ENCODE measurements at places on chromosomes 16 and 17.
A peak's percentile ranks its signal among the peaks of the same experiment; 100 is the strongest.

DNA sequence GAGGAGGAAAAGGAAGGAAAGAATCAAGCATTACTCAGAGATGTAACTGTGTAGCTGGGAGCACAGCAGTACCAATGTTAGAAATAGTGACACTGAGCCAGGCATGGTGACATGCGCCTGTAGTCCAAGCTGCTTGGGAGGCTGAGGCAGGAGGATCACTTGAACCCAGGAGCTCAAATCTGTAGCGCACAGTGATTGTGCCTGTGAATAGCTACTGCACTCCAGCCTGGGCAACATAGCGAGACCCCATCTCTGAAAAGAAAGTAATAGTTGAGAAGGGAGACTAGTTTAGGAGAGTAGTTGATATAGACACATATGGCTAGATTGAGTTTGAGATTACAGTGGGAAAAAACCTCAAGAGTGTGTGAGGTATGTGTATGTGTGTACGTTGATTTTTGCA is 17.8 kb downstream of the MAP3K3 start:
- no peak for DNase-seq

- DNase-seq, result peak; percentile 67
These were observed 55.3 kb upstream of the MTSS2 start for GRCh38 chr16:70740914-70741782.

DNA sequence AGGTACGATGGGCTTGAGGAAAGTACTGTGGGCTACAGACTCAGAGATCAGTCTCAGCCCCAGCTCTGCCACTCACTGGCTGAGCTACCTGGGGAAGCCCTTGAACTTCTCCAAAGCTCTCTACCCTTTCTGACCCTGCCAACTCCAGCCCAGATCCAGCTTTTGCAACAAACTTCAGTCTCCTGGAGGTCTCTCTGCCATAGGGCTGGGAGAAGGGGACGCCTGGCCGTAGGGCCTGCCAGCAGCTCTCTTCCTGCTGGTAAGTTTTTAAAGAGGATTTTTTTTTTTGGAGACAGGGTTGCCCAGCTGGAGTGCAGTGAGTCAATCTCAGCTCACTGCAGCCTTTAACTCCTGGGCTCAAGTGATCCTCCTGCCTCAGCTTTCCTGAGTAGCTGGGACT is 11.5 kb downstream of the INPP5K start:
- no peak for DNase-seq

- DNase-seq, result no peak
These were observed 7.6 kb upstream of the LCAT start for GRCh38 chr16:67951485-67951884.

- no peak for DNase-seq
These were observed 521 bp downstream of the C16orf87 start for GRCh38 chr16:46830417-46830901.

DNA sequence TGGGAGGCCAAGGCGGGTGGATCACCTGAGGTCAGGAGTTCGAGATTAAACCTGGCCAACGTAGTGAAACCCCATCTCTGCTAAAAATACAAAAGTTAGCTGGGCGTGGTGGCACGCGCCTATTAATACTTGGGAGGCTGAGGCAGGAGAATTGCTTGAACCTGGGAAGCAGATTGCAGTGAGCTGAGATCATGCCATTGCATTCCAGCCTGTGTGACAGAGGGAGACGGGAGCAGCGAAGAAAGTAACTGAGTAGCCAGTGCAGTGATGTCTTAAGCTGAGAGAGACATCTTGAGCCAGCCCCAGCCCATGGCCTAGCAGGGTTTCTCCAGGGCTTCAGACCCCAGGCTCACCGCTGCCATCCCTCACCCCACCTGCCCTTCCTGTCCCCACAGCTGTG is 9.8 kb upstream of the SMIM5 start:
- DNase-seq, result peak; percentile 23

- no peak for DNase-seq
These were observed 295.9 kb upstream of the N4BP1 start for GRCh38 chr16:48905632-48906505.

DNA sequence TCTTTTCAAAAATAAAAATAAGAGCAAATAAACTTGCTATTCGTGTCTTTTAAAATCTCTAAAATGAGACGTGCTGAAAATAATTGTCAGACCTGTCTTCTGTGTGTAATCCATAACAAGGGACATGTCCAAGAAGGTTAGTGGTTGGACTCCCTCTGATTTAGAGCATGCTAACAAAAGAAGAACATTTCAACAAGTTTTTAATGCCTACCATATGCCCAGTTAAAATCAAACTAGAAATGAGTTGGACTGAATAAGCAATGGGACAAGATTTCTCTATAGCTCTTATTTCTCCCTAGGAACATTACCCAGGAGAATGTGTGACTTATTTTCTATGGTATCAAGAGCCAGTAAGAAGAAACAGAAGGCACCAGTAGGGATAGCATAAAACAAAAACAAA is 689.7 kb upstream of the SOX9 start:
- DNase-seq, result no peak

DNA sequence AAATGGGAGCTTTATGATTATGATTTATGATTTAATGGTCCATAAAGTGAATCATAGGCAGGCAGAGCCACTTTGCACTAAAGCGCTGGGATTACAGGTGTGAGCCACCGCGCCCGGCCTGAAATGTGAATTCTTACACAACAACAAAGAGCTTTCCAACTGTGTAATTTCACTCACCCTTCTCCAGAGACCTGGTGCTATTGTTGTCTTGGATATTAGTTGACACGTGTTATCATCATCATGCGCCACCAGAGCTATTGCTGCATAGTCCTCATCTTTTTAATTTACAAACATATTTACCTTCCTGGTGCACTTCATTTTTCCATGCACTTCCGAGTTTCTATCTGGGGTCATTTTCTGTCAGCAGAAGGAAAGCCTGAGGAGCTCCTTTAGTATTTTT is 4.8 kb upstream of the UTS2R start:
- no peak for DNase-seq

DNA sequence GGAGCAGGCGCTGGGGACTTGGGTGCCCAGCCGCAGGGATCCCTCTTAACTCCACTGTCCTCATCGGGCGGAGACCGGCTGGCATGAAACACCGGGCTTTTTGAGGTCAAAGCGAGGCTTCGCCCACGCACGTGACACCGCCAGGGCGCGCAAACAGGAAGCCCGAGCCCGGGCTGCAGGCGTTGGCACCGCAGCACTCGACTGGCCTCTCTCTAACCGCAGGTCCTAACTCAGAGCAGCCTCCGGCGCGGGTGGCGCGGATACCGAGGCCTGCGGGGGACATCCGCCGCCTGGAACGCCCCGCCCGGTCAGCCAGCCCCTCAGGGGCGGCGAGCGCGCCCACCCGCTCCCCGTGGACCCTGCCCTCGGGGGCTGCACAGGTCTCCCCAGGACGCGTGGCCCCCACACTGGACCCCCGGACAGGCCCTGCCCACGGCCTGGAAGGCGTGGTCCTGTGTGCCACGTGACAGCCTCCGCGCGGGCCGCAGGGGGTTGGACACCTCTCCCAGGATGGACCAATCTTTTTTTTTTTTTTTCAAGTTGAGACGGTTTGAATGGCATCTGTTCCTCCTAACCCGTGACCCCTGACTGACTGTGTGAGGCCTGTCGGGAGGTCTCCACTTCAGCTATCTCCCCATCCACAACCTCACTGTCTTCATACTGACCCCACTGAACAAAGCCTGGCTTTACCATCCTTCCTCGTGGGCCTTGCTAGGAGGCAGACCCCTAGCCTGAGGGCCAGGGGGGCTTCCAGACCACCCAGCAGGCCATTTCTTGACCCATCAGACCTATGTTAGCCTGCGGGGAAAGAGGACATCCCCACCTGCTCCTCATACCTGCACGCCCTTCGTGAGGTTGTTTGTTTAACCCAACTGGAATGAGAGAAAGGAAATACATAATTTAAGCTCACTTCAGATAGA is 8.4 kb upstream of the SLC47A2 start:
- DNase-seq, result no peak

GRCh38 chr16:4380119-4381063 is 8.7 kb downstream of the VASN start:
- no peak for DNase-seq

- DNase-seq, result no peak
These were observed 7.1 kb upstream of the NFATC3 start for GRCh38 chr16:68077866-68078700.

DNA sequence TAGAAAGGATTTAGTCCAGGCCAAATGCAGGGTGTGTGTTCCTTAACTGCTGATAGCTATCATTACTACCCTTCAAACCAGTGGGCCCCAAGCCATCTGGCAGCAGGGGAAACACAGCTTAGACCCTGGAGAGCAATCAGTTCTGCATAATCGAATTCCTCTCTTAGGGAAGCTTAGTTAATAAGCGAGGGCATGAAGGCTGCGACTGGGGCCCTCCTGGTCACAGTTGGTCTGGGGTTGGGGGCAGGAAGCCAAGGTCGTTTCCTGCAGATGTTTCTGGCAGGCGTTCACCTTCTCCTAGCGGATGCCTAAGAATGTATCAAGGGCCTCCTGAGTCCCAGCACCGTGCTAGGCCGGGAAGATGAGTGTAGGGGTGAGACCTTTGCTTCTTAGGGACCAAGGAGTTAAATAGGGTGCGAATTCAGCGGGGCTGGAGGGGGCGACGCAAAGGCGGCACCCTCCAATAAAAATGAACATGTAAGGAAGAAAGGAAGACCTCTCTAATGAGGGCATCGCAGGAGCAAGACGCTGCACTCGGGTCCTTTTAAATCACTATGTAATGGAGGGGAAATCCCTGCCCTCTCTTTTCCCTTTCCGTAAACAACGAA is 16.5 kb upstream of the EEF2K start:
- DNase-seq, result no peak

- no peak for DNase-seq
These were observed 20.8 kb upstream of the MYO15B start for GRCh38 chr17:75566834-75567233.

DNA sequence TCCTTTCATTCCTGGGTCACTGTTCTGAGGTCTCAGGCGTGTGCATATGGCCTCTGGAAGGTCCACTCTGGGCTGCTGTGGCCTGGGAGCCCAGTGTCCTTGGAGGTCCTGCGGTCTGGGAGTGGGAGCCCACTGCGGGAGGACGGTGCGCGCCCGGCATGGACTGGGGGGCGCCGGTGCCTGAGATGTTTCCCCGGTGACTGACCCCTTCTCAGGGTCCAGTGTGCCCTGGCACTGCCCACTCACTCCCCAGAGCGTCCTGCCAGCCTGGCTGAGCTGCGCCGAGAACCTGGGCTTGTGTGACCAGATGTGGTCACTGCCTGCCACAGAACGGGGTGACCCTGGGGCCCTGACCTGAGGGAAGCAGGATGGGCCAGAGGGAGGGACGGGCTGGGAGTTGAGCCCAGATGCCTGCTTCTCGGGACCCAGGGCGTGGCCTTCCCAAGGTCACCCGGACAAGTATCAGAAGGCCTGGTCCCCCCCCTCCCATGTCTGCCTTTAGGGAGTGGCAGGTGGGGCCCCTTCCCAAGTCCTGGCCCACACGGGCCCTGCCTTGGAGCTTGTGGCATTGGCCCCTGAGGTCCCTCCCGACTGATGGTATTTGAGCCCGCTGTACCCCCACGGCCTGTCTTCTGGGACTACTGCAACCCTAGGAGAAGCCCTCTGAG is 1.1 kb upstream of the RHBDL1 start:
- no peak for DNase-seq

GRCh38 chr17:32894245-32894644 is 17.3 kb upstream of the MYO1D start:
- no peak for DNase-seq

GRCh38 chr16:11328172-11329070 is 16.8 kb upstream of the RMI2 start:
- peak; percentile 92 for DNase-seq

GRCh38 chr17:45036691-45037090 is 14.7 kb downstream of the DCAKD start:
- no peak for DNase-seq

- DNase-seq, result no peak
These were observed 140.3 kb downstream of the SLC39A11 start for GRCh38 chr17:72952220-72952619.

DNA sequence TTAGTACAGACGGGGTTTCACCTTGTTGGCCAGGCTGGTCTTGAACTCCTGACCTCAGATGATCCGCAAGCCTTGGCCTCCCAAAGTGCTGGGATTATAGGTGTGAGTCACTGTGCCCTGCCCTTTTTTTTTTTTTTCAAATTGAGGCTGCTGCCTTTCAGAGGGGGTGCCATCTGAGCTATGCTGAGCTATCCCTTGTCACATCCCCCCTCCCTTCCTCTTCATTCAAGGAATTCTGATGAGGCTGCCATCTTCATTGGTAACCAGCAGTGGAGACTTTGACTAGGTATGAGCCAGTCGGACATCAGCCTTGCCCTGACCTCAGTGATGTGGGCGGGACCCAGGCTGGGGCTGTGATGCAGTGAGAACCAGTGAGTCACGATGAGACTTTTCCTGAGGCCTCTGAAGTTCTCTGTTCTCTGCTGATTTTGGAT is 24.4 kb upstream of the GPT2 start:
- DNase-seq, result peak; percentile 97

GRCh38 chr17:45709728-45710288 is 74.3 kb upstream of the CRHR1 start:
- DNase-seq, result no peak

DNA sequence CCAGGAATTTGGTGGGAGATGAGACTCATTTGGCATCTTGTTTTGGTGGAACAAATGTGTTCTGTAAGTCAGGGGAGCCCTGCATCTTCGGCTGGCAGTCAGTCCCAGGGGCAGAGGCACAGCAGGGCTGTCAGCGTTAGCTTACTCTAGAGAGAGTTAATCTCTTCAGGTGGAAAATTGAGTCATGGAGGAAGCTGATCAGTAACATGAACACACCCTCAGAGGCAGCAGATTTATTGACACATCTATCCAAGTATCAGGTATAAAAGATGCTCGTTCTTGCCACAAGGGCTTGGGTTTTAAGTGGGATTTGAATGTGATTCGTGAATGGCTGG is 55.2 kb downstream of the EPN2 start:
- no peak for DNase-seq

DNA sequence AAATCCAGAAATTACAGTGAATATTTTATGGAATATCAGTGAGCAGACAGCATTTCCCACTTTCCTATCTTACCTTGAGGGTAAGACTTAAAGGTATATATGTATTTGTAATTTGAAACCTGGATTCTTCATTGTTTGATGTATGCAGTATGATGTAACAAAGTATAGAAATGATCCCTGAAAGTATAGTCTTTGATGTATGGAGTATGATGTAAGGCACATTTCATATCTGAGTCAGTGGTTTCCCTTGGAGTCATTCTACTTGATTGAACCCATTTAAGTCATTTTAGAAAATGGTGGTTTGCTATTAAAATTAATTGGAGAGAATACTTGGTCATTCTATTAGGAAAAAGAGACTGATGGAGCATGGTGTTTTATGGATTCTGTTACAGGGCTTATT is 10.1 kb downstream of the AMZ2 start:
- DNase-seq, result no peak

All from A172 (cell line).